ENCODE measurements at places on chromosomes 11 and 22.

GRCh38 chr22:43153899-43154298 is 2.5 kb downstream of the TSPO start:
- no peak for DNase-seq

GRCh38 chr11:88434333-88434976 is 96.9 kb upstream of the CTSC start:
- no peak for DNase-seq

DNA sequence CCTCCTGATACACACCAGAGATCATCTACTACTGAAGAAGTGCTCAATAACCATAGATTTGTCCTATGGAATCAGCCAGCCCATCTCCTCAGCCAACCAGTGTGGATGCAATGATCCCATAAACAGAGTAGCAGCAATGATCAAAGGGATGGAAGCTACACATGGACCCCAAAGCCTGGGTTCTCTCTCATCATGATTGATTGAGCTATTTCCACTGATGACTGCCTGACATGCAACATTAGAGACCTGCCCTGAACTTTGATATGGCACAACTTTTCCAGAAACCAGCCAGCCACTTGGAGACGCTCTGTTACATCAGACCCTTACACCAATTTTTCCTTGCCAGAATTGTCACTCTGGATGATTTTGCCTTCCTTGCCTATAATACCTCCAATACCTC is 471.6 kb downstream of the BUD13 start:
- no peak for DNase-seq

- DNase-seq, result no peak
Observed at GRCh38 chr11:2298131-2298794, 3.5 kb downstream of the C11orf21 start.

DNA sequence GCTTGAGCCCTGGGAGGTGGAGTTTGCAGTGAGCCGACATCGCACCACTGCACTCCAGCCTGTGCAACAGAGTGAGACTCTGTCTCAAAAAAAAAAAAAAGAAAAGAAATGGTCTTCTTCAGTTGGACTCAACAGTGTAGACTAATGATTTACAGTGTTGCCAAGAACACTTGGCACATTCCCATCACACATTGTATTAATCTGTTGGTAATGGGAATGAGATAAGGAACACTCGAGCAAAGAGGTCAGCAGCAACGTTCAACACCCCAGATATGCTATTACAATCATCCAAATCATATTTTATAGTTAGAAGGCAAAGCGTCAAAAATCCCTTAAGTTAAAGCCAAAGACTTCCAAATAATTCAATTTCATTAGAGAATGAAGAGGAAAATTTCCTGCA is 14.5 kb downstream of the CDON start:
- DNase-seq, result no peak

GRCh38 chr11:74726547-74727182 is 4.6 kb downstream of the CHRDL2 start:
- peak; percentile 71 for DNase-seq

DNA sequence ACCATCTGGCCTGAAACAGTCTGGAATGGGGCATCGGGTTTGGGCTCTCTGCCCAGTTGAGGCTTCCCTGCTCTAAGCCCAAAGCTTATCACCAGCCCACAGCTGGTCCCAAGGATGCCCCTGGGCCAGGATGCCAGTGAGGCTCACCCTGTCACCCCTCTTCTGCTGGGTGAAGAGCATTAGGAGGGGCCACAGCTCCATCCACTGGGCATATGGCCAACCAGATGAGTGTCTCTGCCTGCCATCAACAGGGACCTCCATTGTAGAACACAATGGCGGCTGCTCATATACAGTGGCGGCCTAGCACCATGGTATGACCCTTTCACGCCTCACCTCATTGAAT is 5.6 kb downstream of the CHST1 start:
- no peak for DNase-seq

GRCh38 chr22:32994898-32995297 is 63.3 kb downstream of the SYN3 start:
- no peak for DNase-seq

- DNase-seq, result no peak
Observed at GRCh38 chr11:109130910-109131309, 291.1 kb upstream of the C11orf87 start.

DNA sequence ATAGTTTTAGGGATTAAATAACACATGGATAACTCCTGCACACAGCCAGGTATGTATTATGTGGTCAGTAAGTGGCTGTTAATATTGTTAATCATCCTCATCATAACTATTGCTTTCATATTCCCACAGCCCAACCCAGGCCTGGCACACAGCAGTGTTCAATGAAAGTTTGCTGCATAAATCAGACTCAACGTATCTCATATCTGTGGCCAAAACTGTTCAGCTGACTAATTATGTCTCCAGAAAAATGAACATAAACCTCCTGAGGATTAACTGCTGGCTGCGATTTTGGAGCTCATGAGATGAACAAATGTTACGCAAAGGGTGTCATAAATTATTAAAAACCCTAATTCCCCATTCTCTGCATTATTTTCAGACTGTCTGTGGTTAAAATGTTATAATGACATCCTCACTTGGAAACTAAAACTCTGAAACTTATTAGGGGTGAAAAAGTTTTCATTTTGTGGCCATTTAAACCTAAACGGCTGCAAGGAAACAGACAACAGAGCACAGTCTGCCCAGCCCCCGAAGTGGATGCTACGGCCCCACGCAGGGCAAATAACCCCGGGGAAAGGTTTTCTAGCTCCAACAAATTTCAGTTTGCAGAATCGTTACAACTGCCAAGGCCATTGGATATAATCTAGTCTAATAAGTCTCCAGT is 17.3 kb downstream of the ABCC8 start:
- DNase-seq, result no peak

GRCh38 chr11:8810540-8811301 is 100.3 kb upstream of the AKIP1 start:
- peak; percentile 79 for DNase-seq

- DNase-seq, result no peak
Observed at GRCh38 chr11:25065746-25066145, 568.9 kb downstream of the LUZP2 start.

DNA sequence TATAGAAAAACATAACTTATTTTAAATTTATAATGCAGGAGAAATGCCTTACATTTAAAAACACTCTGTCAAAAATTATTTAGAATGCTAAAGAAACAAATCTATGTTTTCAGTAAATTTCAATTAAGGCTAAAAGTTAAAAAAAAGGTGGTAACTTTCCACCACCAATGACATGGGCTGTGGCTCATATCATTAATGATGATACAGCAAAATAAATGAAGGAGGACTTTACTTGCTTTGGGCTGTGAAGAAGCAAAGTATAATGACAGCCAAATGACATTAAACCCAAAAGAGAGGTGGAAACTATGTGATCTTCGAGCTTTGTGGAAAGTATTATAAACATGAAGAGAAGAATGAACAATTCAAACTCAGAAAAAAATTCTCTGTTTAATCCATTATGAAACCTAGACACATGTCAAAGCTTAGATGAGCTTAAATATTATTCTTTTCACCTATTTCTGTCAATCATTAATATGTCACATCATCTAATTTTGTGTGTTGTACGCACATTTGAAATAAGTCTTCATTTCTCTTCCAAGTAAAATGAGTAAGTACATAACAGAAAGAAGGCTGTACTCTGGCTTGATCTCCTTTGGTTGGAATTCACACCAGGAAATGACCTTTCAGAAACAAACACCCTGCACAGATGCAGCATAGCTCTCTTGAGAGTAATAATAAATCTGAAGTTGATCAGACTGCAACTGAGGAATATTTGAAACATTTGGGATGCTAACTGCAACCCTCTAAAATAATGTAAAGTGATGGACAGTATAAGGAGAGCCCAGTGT is 265.8 kb downstream of the TTC28 start:
- no peak for DNase-seq

DNA sequence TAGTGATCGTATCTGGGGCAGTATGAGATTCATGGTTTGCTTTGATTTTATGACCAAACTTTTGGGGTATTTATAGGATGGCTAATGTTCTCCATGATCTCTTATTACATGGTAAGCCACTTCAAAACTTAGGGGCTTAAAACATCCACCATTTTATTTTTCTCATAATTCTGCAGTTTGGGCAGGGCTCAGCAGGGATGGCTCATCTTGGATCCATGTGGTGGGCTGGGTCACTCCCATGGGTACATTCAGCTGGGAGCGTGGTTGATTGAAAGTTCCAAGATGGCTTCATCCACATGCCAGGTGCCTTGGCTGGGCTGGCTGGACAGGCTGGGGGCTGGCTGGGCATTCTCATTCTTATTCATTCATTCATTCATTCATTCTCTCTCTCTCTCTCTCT is 30.5 kb upstream of the FGF19 start:
- no peak for DNase-seq

- no peak for DNase-seq
Observed at GRCh38 chr22:42644422-42645340, 4.3 kb upstream of the ATP5MGL start.

DNA sequence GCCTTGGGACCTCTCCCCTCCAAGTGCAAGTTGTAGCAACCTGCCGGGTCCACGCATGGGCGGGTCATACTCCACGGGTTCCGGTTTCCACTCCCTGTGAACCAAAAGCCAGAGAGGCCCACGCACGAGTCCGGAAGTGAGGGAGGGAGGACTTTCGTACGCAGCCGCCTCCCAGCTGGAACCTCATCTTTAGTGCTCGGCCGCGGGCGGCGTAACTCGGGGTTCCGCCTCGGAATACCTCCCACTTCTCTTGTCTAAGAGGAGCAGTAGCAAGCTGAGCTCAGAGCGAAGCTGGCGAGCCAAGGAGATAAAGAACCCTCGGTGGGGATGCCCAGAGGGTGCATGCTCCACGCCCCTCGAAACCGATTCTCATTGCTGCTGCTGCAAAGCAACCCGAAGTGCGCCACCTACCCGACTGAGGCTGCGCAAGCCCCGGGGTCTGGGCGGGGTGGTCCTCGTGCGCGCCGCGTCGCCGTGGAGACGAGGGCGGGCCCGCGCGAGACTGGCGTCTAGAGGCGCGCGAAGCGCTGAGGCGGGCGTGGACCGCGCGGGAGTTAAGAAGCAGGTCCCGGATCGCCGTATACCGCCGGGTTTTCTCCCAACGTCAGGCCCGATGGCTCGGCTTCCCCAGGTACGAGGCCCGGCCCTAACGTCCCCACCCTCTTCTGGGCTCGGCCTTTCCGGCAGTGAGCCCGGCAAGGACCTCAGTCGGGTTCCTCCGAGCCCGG is at the start of gene SFI1:
TSS of gene SFI1 (plus strand) at position 530 of the 728 bp plus-strand sequence. CDS start 11,749 bp downstream, outside the sequence.
- peak; percentile 58 for DNase-seq

Measured in NCI-H2081 (cell line).